ENCODE measurements at places on chromosomes 1 and 21.
A peak's percentile ranks its signal among the peaks of the same experiment; 100 is the strongest.

DNA sequence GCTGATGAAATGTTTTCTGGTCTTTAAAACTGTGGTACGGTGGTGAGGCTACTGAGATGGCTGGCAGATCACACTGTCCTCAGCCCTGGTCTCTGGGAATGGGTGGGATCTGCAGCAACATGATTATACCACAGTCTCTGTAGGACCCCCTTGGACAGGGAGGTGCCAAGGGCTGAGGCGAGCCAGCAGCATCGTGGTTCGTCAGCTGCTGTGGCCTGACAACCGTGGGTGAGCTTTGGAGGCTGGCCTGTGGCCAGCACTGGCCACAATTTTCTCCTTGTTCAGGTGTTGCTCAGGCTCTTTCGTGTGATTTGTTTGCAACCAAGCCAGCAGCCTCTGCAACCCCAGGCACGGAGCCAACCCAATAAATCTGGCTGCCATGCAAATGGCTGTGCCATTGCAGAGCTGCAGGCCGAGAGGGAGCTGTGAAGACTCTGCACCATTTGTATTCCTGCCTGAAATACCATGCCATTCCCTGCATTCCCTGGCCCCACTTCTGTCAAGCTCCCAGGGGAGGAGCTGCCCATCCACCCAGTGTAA is 70.9 kb downstream of the PCP4 start:
- DNase-seq, result no peak

DNA sequence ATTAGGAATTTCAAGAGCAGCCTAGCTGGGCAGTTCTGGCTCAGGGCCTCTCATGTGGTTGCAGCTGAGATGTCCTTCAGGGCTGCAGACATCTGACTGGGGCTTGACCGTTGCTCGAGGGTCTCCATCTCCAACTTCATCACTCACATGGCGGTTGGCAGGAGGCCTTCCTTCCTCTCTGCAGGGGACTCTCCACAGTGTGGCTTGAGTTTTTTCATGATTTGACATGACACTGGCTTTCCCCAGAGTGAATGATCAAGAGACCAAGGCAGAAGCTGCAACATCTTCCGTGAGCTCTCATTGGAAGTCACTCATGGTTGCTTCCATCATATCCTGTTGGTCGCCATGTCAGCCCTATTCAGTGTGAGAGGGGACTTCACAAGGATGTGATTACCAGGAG is 74.6 kb downstream of the RUNX3 start:
- no peak for DNase-seq

GRCh38 chr21:31220575-31220974 is 123.5 kb downstream of the TIAM1 start:
- no peak for DNase-seq

- no peak for DNase-seq
Measured at GRCh38 chr21:26138615-26139257, 31.8 kb downstream of the APP start.

GRCh38 chr1:46940307-46940706 is 969 bp downstream of the CYP4A11 start:
- no peak for DNase-seq

- DNase-seq, result no peak
Measured at GRCh38 chr1:96521010-96521409, 200.6 kb upstream of the PTBP2 start.

DNA sequence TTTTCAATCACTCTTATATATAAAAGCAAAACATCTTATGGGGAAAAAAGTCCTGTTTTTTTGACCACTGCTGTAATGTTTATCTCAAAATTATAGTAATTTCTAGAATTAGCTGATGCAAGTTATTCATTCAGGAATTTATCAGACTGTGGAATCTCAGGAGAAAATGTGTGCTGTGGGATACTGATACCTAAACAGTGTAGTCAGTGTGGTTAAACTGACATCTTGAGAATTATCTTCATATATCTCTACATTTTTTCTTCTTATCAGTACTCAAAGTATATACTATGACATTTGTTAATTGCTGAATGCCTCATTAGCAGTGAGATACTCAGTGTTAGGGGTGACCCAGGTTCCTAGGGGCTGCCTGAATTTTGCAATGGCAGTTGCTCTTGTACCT is 839.3 kb downstream of the KCNT2 start:
- DNase-seq, result no peak

GRCh38 chr1:108880850-108881249 is 4.1 kb downstream of the GPSM2 start:
- DNase-seq, result no peak

GRCh38 chr1:218846181-218846580 is 327.5 kb upstream of the LYPLAL1 start:
- no peak for DNase-seq

GRCh38 chr1:96028071-96028470 is 693.5 kb upstream of the PTBP2 start:
- DNase-seq, result no peak

DNA sequence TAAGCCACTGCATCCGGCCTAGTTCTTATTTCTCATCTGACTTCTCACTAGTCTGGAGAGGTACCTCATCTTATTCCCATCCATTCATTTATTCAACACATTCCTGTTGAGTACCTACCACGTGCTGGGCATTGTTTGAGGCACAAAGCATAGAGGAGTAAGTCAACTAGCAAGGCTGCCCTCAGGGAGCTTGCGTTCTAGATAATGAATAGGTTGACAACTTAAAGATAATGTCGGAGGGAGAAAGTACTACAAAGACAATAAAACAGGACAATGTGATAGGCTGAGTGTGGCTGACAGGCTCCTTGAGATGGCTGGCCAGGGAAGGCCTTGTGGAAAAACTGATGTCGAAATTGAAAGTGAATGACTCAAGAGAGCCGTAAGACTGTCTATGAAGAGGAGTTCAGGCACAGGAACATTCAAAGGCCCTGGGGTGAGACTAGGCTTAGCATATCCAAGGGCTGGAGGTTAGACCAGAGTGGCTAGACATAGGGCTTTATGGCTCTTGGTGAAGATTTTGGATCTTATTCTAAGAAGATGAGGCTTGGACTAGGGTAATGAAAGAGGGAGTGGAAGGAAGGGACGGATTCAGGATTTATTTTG is 18.3 kb downstream of the SPATA21 start:
- no peak for DNase-seq

GRCh38 chr1:167465018-167465417 is 53.3 kb downstream of the CD247 start:
- DNase-seq, result no peak

DNA sequence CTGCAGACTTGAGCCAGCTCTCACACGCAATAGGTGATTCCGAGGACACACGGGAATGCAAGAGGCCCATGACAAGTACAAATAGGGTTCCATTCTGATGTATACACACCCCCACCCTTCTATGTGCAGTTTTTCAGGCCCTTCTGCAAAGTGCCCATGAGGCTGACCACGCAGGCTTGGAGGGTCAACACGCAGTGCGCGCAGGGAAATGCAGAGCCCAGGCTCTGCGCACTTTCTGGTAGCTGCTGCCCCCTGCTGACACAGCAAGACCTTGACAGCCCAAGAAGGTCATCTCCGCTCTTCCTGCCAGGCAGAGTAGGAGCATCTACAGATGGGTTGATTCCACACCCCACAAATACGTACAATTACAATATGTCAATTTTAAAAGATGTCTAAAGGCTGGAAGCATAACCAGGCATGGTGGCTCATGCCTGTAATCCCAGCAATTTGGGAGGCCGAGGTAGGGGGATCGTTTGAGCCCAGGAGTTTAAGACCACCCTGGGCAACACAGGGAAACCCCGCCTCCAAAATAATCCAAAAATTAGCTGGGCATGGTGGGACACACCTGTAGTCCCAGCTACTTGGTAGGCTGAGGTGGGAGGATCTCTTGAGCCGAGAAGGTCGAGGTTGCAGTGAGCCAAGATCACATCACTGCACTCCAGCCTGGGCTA is 18.5 kb downstream of the SH3BP5L start:
- DNase-seq, result peak; percentile 75

All from GM10248 (cell line).